Suprapubic skin (tissue), 4 donors: ENCODE measurements at places on chromosomes 16 and 17.

GRCh38 chr16:56864960-56865359, at the start of gene SLC12A3:
Gene SLC12A3, plus strand, starts transcription at chr16:56865207. Its CDS starts 29 bp downstream, at chr16:56865236.
- no peaks in the 10 kb centered on the region for H3K27me3 ChIP-seq
- H3K36me3 ChIP-seq, result no peaks in the 10 kb centered on the region
- H3K27ac ChIP-seq, result no peak within 1 kb of the TSS
- DNase-seq, result no peak

DNA sequence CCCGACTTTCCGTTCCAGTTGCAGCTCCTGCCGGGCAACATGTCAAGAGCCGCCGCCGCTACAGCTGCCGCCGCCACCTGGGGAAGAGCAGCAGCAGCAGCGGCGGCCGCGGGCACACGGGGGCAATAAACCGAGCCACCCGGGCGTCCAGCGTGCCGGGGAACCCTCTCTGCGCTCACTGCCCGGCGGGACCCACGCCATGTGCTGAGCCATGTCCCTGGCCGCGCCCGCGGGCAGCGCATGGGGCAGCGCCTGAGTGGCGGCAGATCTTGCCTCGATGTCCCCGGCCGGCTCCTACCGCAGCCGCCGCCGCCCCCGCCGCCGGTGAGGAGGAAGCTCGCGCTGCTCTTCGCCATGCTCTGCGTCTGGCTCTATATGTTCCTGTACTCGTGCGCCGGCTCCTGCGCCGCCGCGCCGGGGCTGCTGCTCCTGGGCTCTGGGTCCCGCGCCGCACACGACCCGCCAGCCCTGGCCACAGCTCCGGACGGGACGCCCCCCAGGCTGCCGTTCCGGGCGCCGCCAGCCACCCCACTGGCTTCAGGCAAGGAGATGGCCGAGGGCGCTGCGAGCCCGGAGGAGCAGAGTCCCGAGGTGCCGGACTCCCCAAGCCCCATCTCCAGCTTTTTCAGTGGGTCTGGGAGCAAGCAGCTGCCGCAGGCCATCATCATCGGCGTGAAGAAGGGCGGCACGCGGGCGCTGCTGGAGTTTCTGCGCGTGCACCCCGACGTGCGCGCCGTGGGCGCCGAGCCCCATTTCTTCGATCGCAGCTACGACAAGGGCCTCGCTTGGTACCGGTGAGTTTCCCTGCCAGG, 604 bp downstream of the HS3ST3B1 start:
- peak overlapping the region; percentile 79 for H3K4me3 ChIP-seq
- peaks cover 67% of the 10 kb centered on the region for H3K27me3 ChIP-seq
- H3K4me1 ChIP-seq, result peaks cover 74% of the 10 kb centered on the region
- H3K27ac ChIP-seq, result peak overlapping the region; percentile 69
- no peak for DNase-seq

DNA sequence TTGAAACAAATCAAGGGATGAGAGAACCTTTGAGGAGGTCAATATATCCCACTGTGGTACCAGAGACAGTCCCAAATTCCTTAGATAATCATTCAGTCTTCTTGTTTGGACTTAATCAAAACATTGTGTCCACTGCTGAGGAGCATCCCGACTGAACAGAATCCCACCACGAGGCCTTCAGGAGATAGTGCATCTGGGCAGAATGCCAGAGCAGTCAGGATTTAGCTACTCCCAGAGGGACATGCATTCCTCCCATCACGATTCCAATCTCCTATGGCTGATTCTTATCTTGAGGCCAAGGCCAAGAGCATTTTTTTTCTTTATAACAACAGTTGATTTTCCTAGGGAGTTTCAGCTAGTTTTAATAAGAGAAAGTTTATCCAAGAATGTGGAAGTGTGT, 87.4 kb upstream of the COX10 start:
- H3K36me3 ChIP-seq, result no peaks in the 10 kb centered on the region
- no peaks in the 10 kb centered on the region for H3K4me1 ChIP-seq
- no peak overlapping the region for H3K27ac ChIP-seq
- DNase-seq, result no peak
- no peaks in the 10 kb centered on the region for H3K27me3 ChIP-seq

DNA sequence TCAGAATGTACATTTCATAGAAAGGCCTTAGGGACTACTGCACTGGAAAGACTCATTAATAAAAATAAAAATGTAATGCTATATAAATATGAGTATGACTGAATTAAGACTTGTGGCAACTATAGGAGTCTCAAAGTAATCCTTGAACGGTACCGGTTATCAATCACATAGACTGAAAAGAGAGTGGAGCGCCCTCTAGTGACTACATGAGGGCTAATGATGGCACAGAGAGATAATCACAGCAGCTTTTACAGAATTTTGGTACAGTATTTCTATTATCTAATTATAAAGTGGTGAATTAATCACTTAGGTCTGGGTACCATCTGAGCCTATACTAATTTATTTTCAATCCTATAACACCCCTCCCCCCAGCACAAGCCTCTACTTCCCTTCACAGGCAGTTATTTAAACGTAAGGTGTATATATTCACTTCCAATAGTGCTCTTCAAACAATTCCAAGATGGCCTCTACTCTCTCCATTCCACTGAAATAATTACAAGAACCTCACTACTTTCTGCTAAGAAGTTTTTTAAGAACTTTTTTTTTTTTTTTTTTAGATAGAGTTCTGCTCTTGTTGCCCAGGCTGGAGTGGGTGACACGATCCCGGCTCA, 40.7 kb upstream of the ANKFY1 start:
- no peak for DNase-seq
- H3K36me3 ChIP-seq, result peaks cover 14% of the 10 kb centered on the region
- peaks cover 4% of the 10 kb centered on the region for H3K4me1 ChIP-seq
- H3K4me3 ChIP-seq, result no peak overlapping the region

DNA sequence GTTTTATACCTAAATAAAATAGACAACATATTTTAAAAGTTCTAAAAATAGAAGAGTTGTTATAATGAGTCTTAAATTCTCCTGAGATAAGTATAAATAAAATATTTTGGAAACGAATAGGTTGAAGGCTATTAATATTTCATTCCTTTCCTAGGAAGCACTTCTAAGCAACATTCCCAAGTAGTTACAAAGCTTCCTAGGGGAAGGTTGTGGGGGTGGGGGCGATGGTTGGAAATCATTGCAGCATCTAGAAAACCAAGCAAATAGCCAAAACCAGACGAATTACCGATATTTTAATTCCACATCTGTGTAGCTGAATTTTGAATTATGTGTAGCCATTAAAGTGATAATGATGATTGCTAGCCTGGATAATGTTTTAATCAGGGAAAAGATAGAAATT, 26.9 kb downstream of the PTRH2 start:
- DNase-seq, result no peak
- H3K27ac ChIP-seq, result no peak overlapping the region
- H3K4me1 ChIP-seq, result peaks cover 3% of the 10 kb centered on the region
- no peak overlapping the region for H3K4me3 ChIP-seq

- peaks cover 65% of the 10 kb centered on the region for H3K4me1 ChIP-seq
- DNase-seq, result peak; percentile 89
- H3K27me3 ChIP-seq, result no peaks in the 10 kb centered on the region
- peak overlapping the region; percentile 90 for H3K27ac ChIP-seq
- H3K4me3 ChIP-seq, result peak overlapping the region; percentile 86
- H3K36me3 ChIP-seq, result peaks cover 11% of the 10 kb centered on the region
Observed at GRCh38 chr17:56912105-56912999, 1.5 kb downstream of the TRIM25 start.

- no peak for DNase-seq
- H3K27ac ChIP-seq, result no peak overlapping the region
- H3K27me3 ChIP-seq, result no peaks in the 10 kb centered on the region
- H3K4me1 ChIP-seq, result no peaks in the 10 kb centered on the region
Observed at GRCh38 chr16:82937926-82938520, 311.3 kb downstream of the CDH13 start.

DNA sequence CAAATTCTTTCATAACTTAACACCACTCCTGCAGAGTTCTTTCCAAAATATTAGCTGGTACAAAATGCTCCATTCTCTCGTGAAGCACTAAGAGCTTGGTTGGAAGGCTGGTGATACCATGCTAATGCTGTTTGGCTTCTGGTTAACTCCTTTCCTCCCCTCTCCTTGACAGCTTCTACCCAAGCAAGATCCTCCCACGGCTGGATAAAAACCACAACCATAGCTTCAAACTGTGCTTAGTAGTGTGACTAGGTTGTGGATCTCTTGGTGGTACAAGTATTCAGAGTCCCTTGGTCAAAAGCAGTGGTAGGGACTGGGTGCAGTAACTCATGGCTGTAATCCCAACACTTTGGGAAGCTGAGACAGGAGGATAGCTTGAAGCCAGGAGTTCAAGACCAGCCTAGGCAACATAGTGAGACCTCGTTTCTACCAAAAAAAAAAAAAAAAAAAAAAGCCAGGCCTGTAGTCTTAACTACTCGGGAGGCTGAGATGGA, 2.3 kb downstream of the PHAF1 start:
- DNase-seq, result no peak
- peaks cover 65% of the 10 kb centered on the region for H3K4me1 ChIP-seq
- no peaks in the 10 kb centered on the region for H3K36me3 ChIP-seq
- no peaks in the 10 kb centered on the region for H3K27me3 ChIP-seq

DNA sequence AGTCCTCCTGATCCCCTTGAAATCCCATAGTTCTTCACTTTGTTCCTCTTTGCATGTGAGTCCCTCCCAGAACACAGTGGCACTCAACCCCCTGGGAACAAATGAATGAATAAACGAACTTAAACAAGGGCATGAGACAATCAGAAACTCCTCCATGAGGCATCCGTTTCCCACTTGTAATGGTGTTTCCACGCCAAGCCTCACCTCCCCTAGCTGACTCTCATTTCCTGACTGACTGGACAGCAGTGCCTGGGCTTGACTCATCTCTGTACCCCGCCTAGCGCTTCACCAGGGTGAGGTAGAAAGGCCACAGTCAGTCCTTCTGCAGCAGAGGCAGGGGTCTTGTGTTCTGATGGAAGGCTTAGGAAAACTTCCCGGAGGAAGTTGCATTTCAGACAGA, 14.2 kb downstream of the KIF1C start:
- H3K4me1 ChIP-seq, result no peaks in the 10 kb centered on the region
- DNase-seq, result no peak
- H3K4me3 ChIP-seq, result no peak overlapping the region
- peaks cover 81% of the 10 kb centered on the region for H3K36me3 ChIP-seq
- H3K27ac ChIP-seq, result no peak overlapping the region

DNA sequence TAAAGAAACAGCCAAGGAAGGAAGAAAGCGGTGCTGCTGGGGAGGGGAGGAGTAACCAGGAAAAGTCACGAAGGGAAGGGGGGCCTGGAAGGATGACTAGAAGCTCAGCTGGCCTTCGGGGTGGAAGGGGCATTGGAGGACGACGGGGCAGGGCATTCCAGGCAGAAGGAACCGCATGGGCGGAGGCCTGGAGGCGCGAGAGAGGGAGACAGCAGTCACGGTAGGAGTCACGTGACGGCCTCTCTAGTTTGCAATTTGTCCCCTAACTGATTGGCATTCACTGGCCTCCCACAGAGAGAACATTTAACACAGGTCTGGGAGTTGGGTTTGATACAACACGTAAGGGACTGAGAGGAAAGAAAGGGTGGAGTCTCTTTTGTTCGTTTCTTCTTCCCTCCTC, 63.9 kb downstream of the RTN4RL1 start:
- no peaks in the 10 kb centered on the region for H3K36me3 ChIP-seq
- H3K27ac ChIP-seq, result no peak overlapping the region
- H3K4me3 ChIP-seq, result no peak overlapping the region

GRCh38 chr16:72198771-72199201, 26.8 kb upstream of the PMFBP1 start:
- H3K36me3 ChIP-seq, result no peaks in the 10 kb centered on the region
- H3K27ac ChIP-seq, result no peak overlapping the region
- no peak overlapping the region for H3K4me3 ChIP-seq
- H3K4me1 ChIP-seq, result peaks cover 18% of the 10 kb centered on the region

- no peak for DNase-seq
- H3K4me3 ChIP-seq, result no peak overlapping the region
- H3K27me3 ChIP-seq, result no peaks in the 10 kb centered on the region
- peaks cover under 1% of the 10 kb centered on the region for H3K4me1 ChIP-seq
- H3K27ac ChIP-seq, result no peak overlapping the region
- no peaks in the 10 kb centered on the region for H3K36me3 ChIP-seq
Observed at GRCh38 chr17:67469208-67469980, 92.3 kb downstream of the PITPNC1 start.

DNA sequence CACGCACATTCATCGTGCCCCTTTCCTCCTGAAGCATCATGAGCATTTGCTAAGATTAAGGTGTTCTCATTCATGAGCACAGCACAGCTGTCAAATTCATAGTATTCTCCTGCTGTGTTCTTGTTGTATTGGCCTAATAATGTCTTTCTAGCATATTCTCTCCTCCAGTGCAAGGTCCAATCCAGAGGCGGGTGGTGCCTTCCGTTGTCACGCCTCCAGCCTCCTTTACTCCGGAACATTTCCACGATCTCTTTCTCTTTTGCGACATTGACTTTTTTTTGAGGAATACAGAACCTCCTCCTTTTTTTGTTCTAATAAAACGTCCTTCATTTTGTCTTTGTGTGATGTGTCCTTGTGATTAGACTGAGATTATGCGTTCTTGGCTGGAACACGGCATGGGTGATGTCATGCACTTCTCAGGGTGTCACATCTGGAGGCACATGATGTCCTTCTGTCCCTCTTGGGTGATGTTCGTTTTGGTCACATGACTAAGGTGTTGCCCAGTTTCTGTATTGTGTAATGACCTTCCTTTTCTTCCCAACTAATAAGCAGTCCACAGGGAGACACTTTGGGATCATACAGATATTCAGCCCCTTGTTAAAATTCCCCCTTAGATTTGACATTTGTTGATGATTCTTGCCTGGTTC, 66.3 kb downstream of the CLEC16A start:
- H3K4me3 ChIP-seq, result no peak overlapping the region
- peaks cover 3% of the 10 kb centered on the region for H3K36me3 ChIP-seq
- H3K27me3 ChIP-seq, result no peaks in the 10 kb centered on the region
- peak; percentile 87 for DNase-seq

GRCh38 chr16:58157951-58158540, 28.9 kb upstream of the CFAP20 start:
- H3K4me3 ChIP-seq, result no peak overlapping the region
- H3K36me3 ChIP-seq, result peaks cover 37% of the 10 kb centered on the region
- no peak overlapping the region for H3K27ac ChIP-seq
- DNase-seq, result no peak

- no peaks in the 10 kb centered on the region for H3K27me3 ChIP-seq
- DNase-seq, result no peak
- peaks cover 19% of the 10 kb centered on the region for H3K36me3 ChIP-seq
- no peak overlapping the region for H3K4me3 ChIP-seq
- no peak overlapping the region for H3K27ac ChIP-seq
Observed at GRCh38 chr16:349211-349610, 3.3 kb downstream of the AXIN1 start.
